Stimulated activated CD4-positive, alpha-beta T cell treated with anti-CD3 and anti-CD28 coated beads, Interleukin-2, amount 100 ng/mL, for 48 hours (primary cell): ENCODE measurements at places on chromosomes 1 and 21.

DNA sequence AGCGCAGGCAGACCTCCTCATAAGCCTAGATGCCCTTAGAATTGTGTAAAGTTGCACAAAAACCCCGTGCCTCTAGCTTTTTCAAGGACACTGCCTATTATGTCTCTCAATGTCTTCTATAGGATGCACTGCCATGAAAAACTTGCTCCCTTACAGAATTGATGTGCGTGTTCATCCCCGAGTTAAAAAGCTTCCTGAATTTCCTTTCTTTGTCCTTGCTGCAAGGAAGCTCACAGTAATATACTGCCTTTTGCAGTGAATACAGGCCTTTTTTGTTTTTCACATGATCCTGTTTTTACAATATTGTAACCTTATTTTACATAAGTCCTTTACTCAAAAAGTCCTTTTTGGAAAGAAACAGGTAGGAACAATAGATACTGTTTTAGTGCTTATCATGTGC is 193.0 kb downstream of the TTLL7 start:
- no peak for DNase-seq

GRCh38 chr1:82820816-82821215 is 1020.1 kb downstream of the ADGRL2 start:
- DNase-seq = no peak

DNA sequence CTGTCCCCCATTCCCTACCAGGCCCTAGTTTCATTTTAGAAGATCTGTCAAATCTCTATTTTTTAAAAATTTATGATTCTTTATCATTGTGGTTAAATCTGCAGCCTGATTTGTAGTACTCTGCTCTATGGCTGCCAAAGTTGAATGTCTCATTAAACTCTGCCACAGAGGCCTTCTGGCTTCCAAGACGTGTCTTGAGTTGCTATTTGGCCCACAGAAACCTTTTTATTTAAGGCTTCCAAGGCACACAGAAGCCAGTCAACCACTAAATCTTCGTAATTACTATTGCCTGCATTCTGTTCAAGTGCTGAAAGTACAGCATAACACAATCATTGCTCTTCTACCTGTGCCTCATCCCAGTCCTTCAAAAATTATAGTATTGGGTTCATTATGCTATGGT is 971.0 kb downstream of the NCAM2 start:
- DNase-seq = no peak

DNA sequence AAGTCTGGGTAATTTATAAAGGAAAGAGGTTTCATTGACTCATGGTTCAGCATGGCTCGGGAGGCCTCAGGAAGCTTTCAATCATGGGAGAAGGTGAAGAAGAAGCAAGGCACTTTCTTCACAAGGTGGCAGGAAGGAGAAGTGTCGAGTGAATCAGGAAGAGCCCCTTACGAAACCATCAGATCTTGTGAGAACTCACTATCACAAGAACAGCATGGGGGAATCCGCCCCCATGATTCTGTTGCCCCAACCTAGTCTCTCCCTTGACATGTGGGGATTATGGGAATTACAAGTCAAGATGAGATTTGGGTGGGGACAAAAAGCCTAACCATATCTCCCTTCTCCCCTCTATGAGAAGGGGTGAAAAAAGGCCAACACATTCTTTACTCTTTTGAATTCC is 11.2 kb upstream of the IVNS1ABP start:
- no peak for DNase-seq

GRCh38 chr1:175192630-175193526 is at the start of gene KIAA0040:
TSS of gene KIAA0040 (minus strand) at chr1:175192776. CDS start at chr1:175161013, 31,763 bp downstream.
- DNase-seq = peak; percentile 53

DNA sequence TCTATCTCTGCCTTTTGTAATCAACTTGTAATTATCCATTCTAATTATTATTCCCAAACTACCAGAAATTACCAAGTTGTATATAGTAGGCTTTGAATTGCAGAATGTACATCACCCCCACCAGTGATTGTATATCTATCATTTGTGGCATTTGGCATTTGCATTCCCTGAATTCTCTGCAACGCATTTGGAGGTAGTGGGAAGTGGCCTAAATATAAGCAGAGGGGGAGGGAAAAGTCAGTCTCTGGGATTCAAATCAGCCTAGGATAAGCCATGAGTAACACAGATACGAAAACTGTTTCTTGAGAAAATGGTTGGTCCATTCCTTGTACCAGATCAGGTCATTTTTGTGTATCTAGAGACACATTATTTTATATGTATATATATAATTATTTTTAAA is 20.7 kb downstream of the DDX20 start:
- DNase-seq = no peak

- DNase-seq = no peak
Observed at GRCh38 chr1:182143825-182144645, 82.5 kb upstream of the ZNF648 start.

- DNase-seq = no peak
Observed at GRCh38 chr1:8926707-8927694, 18.7 kb upstream of the CA6 start.

- no peak for DNase-seq
Observed at GRCh38 chr1:196517193-196517592, 91.0 kb downstream of the KCNT2 start.

DNA sequence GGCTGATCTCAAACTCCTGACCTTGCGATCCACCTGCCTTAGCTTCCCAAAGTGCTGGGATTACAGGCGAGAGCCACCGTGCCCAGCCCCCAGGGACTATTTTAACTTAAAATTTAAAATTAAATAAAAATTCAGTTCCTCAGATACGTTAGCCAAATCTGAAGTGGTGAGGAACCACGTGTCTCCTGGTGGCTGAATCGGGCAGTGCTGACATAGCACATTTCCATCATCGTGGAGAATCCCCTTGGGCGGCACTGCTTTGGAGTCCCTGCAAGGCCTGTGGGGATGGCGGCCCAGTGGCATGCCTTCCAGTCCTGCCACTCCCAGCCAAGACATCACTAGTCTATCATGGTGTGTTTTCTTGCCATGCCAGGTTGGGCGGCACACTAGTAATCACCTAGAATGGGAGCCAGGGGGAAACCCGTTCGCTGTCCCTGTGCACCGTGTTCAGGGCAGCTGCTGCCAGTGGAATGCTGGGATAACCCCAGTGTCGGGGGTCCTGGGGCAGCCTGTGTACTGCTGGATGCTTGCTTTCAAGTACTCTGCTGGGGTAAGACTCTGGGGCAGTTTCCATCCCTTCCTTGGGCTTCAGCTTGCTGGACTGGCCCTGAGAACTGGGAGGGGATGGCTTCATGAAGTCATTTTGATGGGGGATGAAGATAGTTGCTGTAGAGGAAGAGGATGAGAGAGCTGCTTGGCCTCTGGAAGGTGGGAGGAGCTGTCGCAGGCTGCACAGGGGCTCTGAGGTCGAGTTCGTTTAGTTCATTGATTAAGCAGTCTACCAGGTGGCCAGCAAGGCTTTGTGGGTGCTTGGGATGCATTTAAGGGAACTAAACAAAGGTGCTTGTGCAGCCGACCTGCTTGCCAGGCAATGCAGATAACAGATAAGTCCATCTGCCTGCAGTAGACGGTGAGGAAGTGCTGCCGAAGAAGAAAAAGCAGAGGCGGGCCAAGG is 4.6 kb downstream of the ZBTB48 start:
- DNase-seq = no peak

GRCh38 chr1:212062832-212063438 is 27.4 kb downstream of the DTL start:
- no peak for DNase-seq

DNA sequence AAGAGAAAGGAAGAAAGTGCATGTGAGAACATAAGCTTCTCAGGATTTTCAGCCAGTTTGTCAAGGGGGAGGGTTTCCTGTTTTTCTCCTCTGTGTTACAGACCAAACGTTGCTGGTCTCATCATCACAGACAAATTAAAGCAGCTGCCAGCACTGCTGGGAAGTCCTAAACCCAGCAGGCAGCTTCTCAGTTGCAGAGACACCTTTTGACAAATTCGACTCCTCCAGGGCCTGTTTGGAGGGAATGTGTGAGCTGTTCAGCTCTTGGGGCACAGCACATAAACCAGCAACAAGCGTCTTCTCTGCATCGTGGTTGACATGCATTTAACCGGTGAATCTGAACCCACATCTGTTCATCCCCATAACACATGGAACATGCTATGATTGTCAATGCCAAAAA is 454.6 kb upstream of the RUNX1 start:
- DNase-seq = no peak

- no peak for DNase-seq
Observed at GRCh38 chr1:160459056-160459455, 58.7 kb downstream of the VANGL2 start.

GRCh38 chr1:212302745-212303383 is 17.7 kb downstream of the PPP2R5A start:
- DNase-seq = no peak

- DNase-seq = no peak
Observed at GRCh38 chr21:20373031-20373430, 625.2 kb upstream of the NCAM2 start.

- no peak for DNase-seq
Observed at GRCh38 chr1:37999430-38000232, 5.7 kb downstream of the FHL3 start.

GRCh38 chr1:78156805-78157521 is 111.2 kb downstream of the GIPC2 start:
- DNase-seq = no peak

- DNase-seq = no peak
Observed at GRCh38 chr1:175479521-175480342, 263.7 kb downstream of the TNR start.

- DNase-seq = peak; percentile 14
Observed at GRCh38 chr1:22452481-22452957, 868 bp downstream of the ZBTB40 start.

DNA sequence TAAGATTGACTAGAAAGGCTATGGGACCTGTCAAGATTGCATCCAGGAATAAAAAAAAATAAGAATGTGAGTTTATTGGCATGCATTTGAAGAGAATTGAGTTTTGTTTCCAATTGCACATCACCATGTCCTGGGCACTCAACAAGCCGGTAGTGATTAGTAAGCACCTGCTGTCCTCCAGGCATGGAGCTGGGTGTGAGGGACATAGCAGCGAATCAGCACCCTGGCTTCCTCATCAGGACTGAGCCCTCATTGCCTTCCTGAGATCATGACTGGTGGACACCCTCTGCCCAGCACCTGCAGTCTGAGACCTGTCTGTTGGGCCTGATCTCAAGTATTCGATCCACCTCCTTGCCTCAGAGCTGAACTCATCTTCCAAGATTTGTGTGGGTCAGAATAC is 26.8 kb downstream of the S100A6 start:
- no peak for DNase-seq

DNA sequence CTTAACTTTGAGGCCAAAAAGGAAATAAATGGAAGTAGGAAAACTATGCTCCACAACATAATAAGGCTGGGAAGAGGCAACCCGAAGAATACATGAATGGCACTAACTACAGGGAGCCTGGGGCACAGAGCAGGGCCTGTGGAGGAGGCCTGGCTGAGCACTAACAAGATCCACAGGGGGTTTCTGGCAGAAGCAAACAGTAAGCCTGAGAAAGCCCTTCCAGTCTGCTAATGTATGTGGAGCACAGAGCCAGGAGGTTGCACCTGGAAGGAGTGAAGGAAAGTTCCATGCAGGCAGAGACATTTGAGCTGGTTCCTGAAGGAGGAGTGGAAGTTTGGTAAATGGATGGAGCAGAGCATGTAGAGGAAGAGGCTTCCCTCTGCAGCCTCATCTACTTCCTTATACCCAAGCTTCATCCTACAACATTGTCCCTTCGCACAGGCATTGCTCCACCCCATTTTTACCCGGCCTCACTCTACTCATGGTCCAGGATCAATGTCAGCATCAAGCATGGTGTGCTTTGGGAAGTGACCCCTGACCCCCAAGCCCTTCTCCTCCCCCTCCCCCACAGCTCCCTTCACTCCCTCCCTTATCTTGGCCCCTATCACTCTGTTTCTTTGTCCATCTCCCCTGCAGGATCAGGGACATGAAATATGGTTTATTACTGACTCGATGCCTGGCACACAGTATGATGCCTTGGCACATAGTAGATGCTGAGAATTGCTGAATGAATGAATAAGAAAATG is 23.3 kb downstream of the SHISA4 start:
- DNase-seq = no peak

DNA sequence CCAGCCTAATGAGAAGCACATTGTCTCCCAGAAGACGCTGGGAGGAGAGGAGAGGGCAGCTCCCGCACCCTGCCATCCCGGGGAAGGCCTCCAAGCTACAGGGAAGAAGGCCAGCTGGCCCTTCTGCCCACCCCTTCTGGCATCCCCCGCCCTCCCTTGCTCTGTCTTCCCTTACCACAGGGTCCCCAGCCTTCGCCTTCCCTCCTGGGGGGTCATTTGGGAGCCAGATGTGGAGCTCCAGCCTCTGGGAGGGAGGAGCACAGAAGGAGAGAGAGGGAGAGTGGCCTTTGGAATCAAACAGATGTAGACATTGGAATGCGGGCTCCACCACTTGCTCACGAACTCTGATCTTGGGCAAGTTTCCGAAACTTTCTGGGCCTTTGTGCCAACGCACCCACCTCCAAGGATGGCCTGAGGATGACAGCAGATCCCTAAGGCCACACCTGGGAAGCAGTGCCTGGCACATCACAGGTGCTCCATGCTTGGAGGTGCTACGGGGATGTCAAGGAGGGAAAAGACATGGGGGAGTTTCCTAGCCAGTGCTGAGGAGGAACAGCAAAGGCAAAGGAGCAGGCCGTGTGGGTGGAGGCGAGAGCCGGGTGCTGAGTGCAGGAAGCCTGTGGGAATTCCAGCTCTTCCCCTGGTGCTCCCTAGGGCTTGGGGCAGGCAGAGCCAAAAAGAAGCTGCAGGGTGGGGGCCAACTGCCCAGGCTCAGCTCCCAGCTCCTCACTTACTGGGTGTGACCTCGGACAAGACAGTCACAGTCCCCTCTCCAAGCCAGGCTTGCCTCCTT is 23.1 kb upstream of the RSPO1 start:
- no peak for DNase-seq

DNA sequence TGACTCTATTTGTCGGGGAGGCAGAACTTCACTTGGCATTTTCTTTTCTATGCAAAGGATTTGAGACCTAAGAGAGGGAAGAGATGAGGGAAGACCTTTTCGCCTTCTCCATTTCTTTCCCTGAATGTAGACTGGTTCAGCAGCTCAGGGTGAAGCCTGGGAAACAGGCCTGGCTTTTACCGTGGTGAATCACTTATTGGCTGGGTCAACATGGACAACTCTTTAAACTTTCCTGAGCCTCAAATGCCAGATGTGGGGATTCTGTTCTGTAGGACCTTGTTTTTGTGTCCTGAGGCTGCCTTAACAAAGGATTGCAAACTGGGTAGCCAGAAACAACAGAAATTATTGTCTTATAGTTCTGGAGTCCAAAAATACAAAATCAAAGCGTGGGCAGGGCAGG is 455.8 kb upstream of the VAMP3 start:
- DNase-seq = no peak

DNA sequence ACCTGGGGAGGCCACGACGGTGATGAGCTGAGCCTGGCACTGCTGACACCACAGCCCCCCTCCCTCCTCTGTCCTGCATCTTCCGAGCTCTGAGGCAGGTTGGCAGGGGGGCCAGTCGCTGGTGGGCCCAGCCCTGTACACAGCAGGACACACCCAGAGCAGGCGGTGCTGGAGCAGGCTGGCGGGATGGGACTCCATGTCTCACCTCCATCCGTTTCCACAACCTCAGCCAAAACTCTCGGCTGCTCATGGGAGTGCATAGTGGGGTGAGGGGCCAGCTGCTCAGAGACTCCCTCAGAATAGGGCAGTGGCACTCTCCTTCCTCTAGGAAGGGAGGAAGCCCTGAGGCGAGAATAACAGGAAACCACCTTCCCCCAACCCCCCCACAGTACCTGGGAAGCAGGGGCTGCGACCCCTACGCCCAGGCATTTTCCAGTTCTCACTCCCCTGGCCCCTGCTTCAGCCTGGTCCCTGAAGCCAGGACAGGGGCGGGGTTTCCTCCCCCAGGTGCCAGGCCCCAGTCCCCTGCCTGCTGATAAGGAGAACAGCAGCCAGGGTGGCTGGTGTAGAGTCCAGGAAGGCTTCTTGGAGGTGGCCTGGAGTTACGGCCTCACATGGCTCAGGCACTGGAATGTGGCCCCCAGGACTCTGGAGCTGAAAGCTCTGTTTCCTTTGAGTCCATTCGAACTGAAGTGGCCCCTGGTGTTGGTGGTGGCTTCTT is 3.2 kb upstream of the IBA57 start:
- no peak for DNase-seq
